ENCODE measurements at places on chromosomes 13 and 19.

DNA sequence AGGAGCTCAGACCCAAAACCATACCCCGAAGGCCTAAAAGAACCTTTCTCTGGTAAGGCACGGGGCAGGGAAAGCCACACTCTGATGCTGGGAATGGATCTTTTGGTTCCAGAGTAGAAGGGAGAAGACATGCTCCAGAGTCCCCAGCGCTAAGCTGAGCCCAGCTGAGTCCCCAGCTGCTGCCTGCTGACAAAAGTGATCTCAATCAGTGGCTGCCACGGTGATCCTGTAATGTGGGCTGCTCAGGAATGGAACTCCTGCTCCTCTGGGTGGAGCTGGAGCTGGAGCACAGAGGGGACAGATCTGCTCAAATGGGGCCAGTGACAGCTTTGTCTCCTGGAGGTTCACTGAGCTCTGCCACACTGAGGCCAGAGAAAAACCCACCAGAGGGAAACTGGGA, 70.5 kb downstream of the MLLT1 start:
- DNase-seq: no peak

DNA sequence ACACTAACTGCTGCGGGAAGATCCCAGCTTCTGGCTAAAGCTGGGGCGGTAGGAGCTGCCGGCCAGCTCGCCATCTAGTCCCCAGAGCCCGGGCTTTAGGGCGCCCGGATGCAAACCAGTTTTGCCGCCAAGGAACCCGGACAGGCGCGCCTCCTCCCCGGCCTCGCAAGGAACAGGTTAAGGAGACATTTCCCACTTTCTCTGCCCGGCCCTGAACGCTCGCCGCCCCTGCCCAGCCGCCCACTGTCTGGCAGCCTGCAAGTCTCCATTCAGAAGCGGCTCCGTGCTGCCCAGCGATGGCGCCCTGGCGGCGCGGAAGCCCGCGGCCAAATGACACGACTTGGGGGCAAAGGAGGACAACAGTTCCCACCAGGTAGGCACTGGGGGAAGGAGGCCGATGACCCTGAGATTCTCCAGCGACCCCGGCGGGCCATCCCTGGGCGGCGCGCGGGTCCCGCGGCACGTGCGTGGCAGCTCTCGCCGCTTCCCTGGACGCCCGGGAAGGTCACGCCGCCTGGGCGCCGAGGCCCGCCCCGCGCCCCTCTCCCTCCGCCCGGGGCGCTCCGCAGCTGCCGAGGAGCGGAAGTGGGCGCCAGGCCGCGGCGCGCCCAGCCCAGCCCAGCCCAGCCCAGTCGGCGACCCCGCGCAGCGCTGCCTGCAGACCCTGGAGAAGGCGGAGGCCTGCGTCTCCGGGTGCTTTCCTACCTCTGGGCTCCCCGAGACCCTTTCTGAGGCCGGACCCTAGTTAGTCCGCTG, 42.2 kb upstream of the HNRNPA1L2 start:
- DNase-seq: no peak

DNA sequence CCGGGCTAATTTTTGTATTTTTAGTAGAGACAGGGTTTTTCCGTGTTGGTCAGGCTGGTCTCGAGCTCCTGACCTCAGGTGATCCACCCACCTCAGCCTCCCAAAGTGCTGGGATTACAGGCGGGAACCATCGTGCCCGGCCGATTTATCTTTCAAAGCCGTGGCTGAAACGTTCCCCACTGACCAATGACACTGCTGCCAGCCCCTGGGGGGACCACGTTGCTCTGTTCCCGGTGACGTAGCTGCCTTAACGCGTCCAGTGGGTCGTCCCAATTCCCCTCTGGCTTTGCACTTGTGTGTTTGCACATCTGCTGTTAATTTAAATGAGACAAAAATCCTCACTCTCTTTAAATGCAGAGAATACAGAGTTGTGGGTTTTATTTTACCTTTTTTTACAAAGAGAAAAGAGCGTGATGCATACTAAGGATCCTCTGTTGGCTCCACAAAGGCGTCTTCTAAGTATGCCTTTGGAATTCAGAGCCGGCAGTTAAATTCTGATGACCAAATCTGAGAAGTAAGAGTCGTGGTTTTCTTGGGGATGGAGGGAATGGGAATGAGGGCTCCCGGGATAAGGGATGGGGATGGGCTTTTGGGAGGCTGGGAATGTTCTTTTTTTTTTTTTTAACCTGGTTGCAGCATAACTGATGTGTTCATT, 18.6 kb upstream of the LMTK3 start:
- DNase-seq: no peak

- no peak for DNase-seq
These were observed 36.6 kb downstream of the CYP4F22 start for GRCh38 chr19:15544970-15545369.

DNA sequence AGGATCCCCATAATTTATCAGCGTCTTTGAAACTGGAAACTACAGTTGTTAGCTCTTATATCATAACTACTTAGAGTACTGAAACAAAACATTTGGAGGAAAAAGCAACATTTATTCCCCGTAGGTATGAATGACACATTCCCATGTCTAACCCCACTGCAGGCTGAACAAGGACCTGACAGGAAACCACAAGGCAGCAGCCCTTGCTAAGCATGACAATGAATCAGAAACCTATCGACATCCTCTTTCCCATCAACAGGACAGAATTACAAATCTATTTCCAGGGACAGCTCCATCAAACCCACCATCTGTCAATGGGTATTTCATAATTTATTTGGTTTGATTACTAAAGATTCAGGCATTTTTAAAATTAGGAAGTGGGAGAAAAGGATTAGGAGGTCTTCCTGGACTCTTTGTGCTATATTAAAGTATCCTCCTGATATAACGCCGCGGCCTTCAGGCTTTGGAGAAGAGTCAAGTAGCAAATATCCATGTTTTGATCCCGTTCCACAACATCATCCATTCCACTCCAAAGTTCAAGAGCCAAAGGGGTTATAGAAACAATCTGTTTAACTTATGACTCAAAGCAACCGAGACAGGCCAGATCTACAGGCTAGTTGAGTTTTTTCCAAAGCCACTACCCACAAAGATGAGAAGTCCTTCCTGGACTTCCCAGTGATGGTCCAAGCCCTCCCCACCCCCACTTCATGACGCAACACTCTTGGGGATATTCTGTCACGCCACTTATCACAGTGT, 51.1 kb downstream of the FAM216B start:
- DNase-seq: no peak

- no peak for DNase-seq
These were observed 52.5 kb downstream of the FOXO1 start for GRCh38 chr13:40613914-40614313.

GRCh38 chr19:29596885-29597525, 9.1 kb upstream of the POP4 start:
- DNase-seq: no peak

DNA sequence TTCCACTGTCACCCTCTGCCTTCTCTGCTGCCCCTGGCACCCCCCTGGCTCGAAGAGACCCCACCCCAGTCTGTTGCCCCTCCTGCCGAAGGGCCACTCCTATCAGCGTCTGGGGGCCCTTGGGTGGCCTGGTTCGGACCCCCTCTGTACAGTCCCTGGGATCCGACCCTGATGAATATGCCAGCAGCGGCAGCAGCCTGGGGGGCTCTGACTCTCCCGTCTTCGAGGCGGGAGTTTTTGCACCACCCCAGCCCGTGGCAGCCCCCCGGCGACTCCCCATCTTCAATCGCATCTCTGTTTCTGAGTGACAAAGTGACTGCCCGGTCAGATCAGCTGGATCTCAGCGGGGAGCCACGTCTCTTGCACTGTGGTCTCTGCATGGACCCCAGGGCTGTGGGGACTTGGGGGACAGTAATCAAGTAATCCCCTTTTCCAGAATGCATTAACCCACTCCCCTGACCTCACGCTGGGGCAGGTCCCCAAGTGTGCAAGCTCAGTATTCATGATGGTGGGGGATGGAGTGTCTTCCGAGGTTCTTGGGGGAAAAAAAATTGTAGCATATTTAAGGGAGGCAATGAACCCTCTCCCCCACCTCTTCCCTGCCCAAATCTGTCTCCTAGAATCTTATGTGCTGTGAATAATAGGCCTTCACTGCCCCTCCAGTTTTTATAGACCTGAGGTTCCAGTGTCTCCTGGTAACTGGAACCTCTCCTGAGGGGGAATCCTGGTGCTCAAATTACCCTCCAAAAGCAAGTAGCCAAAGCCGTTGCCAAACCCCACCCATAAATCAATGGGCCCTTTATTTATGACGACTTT, 2.0 kb downstream of the ZFP36 start:
- no peak for DNase-seq

- DNase-seq: no peak
These were observed 73.8 kb downstream of the LATS2 start for GRCh38 chr13:20987599-20987998.

All from stimulated activated CD4-positive, alpha-beta T cell treated with anti-CD3 and anti-CD28 coated beads, TNF-alpha, amount 100 ng/mL, for 48 hours (primary cell).